Activated T-helper 2 cell treated with anti-CD3 and anti-CD28 coated beads, Interferon-gamma antibody, Interleukin-2, Interleukin-4, amounts not matched to agents 10 μg/mL and 5 μg/mL and 100 μg/mL, durations not matched to agents 14 hours and 24 hours and 36 hours (primary cell): ENCODE measurements at places on chromosomes 12 and 14. TPM values are rescaled to one million over a fixed set of nuclear protein-coding genes. Genes with fewer than 3 reads are reported as not detected.

- no peak for DNase-seq
These were observed 5.7 kb upstream of the CTDSP2 start for GRCh38 chr12:57852200-57852599.

DNA sequence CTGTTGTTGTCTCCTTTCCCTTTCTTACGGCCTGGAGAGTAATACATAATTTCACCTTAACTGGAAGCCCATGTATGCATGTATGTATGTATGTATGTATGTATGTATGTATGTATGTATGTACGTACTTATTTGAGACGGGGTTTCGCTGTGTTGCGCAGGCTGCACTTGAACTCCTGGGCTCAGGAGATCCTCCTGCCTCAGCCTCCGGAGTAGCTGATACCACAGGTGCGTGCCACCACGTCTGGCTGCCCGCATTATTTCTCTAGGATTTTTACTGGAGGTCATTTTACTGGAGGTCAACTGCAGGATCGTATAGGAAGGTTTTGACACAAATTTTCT is 644 bp upstream of the OS9 start:
- DNase-seq = no peak

GRCh38 chr12:8154526-8154925 is 2.3 kb upstream of the ZNF705A start:
- DNase-seq = no peak

GRCh38 chr14:79318371-79318770 is 892.9 kb downstream of the DIO2 start:
- DNase-seq = no peak

- DNase-seq = no peak
These were observed 176.8 kb downstream of the APAF1 start for GRCh38 chr12:98821866-98822265.

DNA sequence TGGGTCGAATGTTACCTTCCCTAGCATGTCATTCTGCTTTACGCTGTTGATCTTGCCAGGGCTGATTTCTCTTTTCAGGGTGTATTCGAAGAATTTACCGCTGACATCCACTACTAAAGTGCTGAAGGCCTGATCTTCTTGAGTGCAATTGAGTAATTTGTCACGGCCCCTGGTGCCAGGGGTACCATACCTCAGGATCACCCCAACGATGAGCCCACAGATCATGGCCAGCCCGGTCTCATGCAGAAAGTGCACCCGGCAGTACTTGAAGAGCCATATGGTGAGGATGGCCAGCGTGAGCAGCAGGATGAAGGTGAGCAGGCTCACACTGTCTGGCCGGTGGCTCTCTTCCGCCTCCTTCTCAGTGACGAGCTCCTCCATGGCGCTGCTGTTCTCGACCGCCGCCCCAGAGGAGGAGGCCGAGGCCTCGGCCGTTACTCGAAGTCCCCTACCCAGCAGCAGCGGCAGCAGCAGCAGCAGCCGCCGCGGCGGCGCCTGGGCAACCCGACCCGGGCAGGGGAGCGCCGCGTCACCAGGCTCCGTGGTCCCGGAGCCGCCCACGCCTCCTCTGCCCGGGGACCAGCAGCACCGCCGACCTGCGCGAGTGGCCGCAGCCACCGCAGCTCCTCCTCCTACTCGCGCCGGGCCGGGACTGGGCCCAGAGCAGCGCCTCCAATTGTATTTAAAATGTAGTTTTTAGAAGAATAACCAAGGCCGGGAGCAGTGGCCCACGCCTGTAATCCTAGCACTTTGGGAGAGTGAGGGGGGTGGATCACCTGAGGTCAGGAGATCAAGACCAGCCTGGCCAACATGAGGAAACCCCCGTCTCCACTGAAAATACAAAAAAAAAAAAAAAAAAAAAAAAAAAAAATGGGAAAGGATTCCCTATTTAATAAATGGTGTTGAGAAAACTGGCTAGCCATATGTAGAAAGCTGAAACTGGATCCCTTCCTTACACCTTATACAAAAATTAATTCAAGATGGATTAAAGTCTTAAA is 58.5 kb upstream of the TMPO start:
- no peak for DNase-seq

GRCh38 chr12:48938805-48939204 is 13.5 kb upstream of the FKBP11 start:
- DNase-seq = no peak

DNA sequence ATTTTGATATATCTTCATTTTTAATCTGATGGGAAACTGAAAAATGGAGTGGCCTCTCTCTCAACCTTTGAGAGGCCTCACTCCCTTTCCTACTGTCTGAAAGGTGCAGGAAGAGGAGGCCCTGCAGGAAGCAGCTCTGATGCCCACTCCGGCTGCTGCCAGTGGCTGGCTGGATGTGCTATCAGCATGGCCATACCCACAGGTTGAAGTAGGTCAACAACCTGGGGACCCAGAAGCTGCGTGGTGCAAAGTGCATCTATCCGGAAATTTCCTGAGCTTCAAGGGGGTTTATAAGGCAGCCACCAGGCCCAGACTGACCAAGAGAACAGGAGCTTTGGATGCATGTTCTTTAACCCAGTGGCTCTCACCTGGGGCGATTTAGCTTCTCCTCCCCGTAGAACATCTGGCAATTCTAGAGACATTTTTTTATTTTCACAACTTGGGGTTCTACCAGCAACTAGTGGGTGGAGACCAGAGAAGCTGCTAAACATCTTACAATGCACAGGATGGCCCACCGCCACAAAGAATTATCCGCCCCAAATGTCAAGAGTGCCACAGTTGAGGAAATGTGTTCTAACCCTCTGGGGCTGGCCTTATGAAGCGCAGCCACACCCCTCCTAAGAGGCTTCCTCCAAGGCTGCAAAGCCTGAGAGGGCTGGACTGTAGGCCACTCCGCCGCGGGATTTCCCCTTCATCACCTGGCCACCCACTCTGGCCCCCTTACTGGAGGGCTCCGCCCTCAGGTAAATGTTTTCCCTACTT is 8.2 kb upstream of the BATF start:
- DNase-seq = no peak

DNA sequence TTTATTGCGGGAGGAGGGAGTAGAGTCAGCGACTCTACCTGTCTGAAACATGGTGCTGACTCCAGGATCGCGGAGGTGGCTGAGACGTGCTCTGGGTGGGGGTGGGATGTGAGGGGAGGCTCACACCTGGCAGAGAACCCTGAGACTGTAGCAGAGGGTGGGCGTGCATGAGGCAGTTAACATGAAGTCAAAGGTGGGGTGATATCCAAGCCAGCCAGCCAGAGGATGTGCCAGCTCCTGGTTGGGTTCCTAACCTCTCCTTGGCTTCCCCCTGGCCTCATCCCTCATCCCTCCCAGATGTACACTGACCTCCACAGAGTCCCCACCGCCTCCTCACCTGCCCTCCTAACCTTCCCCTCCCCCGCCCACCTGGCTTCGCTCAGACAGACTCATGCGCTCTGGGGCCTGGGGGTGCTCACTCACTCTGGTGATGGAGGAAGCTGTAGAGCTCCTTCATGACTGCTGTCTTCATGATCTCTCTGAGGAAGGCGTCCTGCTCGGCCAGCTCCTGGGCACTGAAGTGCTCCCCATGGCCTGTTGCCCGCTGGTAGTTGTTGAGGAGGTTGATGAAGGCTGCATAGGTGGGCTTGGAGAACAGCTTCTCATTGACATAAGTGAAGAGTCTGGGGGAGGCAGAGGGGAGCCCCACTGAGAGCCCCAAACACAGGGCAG is 9.3 kb downstream of the ENDOU start:
- no peak for DNase-seq

DNA sequence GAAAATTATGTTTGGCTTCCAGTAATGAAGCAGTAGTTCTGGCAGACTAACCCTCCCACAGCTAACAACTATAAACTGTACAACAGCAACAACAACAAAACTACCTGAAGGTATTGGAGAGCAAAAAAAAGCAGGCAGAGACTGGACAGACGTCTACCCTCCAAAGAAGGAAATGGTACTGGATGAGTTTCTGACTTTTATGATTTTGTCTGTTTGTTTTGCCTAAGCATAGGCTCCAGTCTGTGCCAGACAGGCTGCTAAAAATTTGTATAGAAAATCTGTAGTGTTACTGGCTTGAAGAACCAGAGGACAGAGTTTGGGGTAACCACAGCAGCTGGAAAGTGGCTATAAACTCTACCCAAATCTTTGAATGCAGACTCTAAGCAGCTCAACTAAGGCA is 131.3 kb downstream of the SLC25A47 start:
- no peak for DNase-seq

GRCh38 chr12:106736051-106736957 is 38.2 kb upstream of the RIC8B start:
- no peak for DNase-seq

- no peak for DNase-seq
These were observed 1.3 kb downstream of the SBNO1 start for GRCh38 chr12:123363390-123363739.

DNA sequence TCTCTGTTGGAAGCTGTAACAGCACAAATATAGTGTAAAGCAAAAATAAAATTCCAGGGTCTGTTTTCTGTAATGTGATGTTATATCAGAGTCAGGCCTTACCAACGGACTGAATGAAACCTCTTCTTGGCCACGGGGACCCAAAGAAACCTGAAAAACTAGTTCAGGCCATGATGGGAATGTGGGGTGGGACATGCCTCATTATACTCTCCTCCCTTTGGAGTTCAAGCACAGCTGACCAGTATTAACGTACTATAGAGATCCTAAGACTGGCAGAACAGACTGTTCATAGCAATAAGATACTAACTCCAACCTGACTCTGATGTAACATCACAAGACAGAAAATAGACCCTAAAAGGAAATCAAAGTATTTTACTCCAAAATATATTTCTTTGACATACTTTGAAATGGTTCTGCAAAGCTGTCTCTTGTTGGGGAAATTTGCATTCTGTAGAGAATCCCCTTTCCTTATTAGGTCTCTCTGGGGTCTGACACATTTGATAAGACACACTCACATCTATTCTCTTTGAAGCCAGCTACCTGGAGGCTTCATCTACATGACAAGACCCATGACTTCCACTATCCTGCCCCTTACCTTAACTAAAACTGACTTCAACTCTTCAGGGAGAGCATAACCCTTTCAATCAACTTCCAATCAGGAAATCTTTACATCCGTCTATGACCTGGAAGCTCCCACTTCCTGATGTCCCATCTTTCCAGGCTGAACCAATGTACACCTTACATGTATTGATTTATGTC is 444.6 kb downstream of the SOX5 start:
- no peak for DNase-seq

DNA sequence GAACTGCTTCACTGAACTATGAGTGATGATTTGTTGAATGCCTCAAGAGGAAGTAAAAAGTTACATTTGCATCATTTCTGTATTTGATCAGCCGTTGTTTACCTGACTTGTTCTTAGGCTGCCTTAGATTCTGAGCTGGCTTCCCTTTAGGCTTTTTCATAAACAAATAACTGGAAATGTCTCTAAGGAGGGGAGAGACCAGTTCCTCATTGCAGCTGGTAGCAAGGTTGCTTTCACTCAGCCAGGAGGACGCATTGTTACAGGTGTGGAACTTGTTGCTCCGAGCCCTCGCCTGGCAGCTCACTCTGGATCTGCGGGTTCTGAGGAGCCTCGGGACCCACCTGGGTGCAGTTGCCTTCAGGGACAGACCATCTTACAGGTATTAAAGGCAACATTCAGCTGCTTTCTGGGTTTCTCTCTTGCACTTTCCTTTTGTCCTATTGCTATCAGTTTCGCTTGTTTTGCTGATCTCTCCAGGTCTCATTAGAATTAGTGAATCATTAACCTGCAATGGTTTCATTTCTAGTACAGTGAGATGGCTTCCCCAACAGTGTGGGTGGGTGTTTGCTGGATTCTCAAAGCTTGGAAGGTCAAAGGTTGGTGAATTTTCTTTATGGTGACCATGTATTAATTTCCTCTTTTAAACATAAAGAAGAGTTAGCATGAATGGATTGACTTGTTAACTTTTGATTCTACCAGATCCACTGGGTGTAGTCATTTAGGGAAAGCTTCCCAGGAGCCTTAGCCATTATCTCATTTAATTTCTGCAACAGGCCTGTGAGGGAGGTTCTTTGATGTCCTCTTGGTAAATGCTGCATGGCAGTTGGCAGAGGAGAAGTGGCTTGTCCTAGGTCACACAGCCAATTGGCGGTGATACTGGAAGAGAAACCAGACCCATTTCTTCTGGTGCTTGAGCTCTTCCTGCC is at the start of gene PLEKHG7:
Gene PLEKHG7, plus strand, starts transcription at position 236 of the 926 bp plus-strand sequence. CDS start 3,643 bp downstream, outside the sequence.
- no peak for DNase-seq

- no peak for DNase-seq
These were observed 472.8 kb upstream of the PRICKLE1 start for GRCh38 chr12:43062201-43062895.

- DNase-seq = no peak
These were observed 11.2 kb downstream of the CD9 start for GRCh38 chr12:6211421-6211869.

GRCh38 chr12:132023658-132024057 is 73.9 kb downstream of the EP400 start:
- no peak for DNase-seq

- DNase-seq = no peak
These were observed 14.7 kb upstream of the NCOR2 start for GRCh38 chr12:124582108-124582424.

- no peak for DNase-seq
These were observed 57.5 kb downstream of the DENND5B start for GRCh38 chr12:31533470-31533869.

DNA sequence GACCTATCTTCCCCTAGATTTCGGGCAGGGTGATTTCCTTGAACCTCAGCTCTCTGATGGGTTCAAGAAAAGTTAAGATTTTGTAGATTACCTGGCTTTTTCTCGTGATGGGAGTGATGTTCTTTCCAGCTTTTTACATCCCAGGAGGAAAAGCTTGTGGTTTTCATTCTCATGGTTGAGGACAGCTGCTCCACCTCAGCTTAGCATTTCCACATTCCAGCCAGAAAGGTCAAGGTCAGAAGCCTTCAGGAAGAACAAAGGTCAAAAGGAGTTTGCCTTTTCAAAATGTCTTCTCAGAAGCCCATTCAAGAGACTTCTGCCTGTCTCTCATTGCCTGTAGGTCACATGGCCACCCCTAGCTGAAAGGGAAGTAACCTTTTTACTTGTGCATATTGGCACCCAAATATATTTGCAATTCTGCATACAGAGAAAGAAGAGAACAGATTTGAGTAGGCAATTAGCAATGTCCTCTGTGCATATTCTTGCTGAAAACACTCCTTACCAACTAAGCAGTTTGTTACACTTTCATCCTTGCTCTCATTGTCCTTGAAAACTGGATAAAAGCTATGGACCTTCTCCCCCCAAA is 6.6 kb upstream of the ADGRD1 start:
- DNase-seq = no peak

Gene PCED1B
- total RNA-seq = 49.9 and 50.4 TPM in 2 replicates

Gene ABCC9
- 0.02 and 0.07 TPM in 2 replicates for total RNA-seq

Gene PHLDA1
- 43.2 and 44.2 TPM in 2 replicates for total RNA-seq

Gene KLRD1
- 3.3 and 3.5 TPM in 2 replicates for total RNA-seq

Gene NEUROD4
- total RNA-seq = not detected in 2 replicates

Gene KLRC3
- total RNA-seq = not detected in 2 replicates
